ENCODE measurements at places on chromosomes 16 and 17.
A peak's percentile ranks its signal among the peaks of the same experiment; 100 is the strongest.

GRCh38 chr17:33046361-33047255 lies 55.0 kb downstream of the SPACA3 start:
- no peak for DNase-seq

GRCh38 chr16:85138825-85139627 lies 26.8 kb upstream of the CIBAR2 start:
- DNase-seq = no peak

GRCh38 chr16:85905110-85906095 lies 6.4 kb downstream of the IRF8 start:
- DNase-seq = no peak

GRCh38 chr17:1515640-1516387 lies 598 bp downstream of the INPP5K start:
- DNase-seq = peak; percentile 82

GRCh38 chr17:30957741-30958140 lies 13.1 kb upstream of the RNF135 start:
- no peak for DNase-seq
